ENCODE measurements at places on chromosomes 5 and 9.
A peak's percentile ranks its signal among the peaks of the same experiment; 100 is the strongest.

- DNase-seq = no peak
Observed at GRCh38 chr9:126661521-126662251, 48.0 kb downstream of the LMX1B start.

GRCh38 chr5:94524841-94525697 lies 93.3 kb downstream of the KIAA0825 start:
- no peak for DNase-seq

GRCh38 chr9:108077556-108077955 lies 588.0 kb upstream of the KLF4 start:
- DNase-seq = no peak

GRCh38 chr5:155343468-155343867 lies 329.9 kb downstream of the KIF4B start:
- no peak for DNase-seq

DNA sequence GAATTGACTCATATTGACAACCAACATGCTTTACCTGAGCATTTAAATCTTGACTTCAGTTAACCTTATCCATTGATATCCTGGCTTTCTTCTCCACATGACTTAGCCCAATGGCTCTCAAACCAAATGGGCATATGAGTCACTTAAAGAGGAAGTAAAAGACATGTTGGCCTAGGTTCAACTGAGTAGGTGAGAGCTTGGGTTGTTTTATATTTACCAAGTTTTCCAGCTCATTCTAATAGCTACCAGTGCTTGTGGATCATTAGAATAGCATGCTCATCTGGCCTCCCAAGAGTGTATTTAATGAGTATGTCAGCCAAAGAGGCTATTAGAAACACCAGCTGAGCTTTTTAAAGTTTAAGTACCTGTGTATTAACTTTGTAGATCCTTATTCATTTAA lies 1049.0 kb downstream of the PTPRD start:
- DNase-seq = no peak

- no peak for DNase-seq
Observed at GRCh38 chr9:34254141-34254913, 74.7 kb downstream of the KIF24 start.

DNA sequence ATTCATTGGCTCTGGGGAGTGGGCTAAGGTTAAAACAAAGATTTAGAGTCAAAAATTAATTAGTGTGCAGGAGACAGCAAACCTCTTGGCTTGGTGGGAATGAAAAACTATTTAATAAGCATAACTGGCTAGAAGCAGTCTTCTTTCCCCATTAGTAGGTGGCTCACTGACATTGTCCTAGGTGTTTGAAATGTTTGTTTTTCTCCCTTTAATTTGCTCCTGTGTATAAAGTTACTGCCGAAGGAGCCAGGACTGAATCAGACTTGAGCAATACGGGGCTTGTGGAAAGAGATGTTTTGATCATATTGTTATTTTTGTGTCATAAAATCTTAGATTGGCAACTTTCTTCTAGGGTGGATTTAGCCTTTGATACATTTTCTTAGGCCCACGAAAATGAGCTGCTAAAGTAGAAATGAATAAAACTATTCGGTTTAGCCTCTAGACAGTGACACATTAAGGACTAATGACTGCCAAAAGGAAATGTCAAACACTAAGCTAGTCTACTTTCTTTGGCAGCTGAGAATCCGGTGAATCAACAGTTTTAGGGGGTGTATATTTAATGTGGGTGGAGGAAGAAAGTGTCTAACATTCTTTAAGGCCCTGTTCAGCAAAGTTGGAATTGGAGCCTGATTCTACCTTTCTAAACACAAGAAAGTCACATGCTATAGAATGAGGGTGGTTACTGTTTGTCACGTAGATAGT lies 30.2 kb downstream of the LRRTM2 start:
- no peak for DNase-seq

- DNase-seq = no peak
Observed at GRCh38 chr5:171697221-171698102, 88.2 kb upstream of the SMIM23 start.

- DNase-seq = no peak
Observed at GRCh38 chr9:77927265-77927664, 104.3 kb downstream of the GNAQ start.

- peak; percentile 92 for DNase-seq
Observed at GRCh38 chr5:16936150-16936988, at the start of gene MYO10. MYO10 (minus strand) TSS chr5:16936288; CDS start chr5:16935808, 480 bp downstream.

GRCh38 chr5:60365001-60365400 lies 335.0 kb downstream of the DEPDC1B start:
- DNase-seq = no peak

DNA sequence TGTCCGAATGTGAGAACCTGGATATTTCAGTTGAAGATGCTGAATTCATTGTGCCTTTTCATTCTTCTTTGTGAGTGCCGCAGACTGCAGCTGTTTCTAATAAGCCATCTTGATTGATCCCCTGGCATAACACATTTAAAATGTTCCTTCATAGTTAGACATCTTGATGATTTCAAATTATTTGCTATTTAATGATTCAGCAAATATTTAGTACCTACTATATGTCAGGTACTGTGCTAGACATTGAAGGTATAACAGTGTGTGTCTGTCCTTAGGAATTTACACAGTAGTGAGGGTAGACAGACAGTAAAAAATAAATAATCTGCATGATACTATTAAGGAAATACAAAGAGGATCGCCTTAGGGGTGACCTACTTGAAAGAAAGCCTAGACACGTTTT lies 61.6 kb downstream of the YTHDC2 start:
- no peak for DNase-seq

DNA sequence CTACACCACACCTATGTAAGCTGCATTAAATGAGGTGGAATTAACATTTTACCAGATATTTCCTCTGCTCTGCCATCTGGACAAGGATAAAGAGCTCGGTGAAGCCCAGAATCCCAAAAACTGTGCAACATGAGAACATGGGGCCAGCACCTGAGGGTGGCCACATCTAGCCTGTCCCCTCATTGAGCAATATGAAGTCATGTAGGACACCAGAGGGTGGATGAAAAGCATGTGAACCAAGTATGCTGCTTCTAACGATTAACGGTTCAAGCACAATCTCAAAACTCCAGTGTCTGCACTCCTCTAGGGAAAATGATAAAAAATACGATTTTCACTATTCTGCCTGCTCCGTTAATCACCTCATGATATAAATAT lies 545.8 kb downstream of the EBF1 start:
- DNase-seq = no peak

DNA sequence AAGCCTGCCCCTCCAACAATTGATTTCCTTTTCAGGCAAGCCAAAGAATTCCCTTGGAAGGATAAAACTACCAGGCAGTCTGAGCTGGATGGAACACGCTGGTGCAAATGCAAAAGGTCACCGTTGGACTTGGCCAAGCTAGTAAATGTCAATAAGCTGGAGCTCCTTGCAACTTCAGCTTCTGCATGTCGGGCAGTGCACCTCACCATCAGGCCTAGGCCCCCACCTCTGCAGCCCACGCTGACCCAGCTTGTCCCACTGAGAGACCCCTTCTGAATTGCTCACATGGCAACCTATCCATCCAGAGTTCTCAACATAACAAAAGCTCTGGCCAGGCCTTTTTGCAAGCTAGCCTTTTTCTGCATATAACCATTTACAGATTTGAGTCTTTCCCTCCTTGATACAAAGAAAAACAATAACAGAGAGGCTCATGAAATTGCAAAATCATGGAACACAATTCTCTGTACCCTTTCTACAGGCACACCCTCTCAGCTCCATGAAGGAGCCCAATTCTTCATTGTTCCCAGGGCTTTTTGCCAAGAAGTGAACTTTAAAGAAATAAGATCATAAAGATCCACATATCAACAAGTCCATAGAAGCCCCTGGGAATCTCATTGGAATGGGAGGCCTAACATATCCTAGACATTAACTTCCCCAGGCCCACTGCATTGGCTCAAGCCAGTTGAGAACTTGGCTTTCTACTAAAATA lies 123.9 kb upstream of the SLIT3 start:
- DNase-seq = no peak

DNA sequence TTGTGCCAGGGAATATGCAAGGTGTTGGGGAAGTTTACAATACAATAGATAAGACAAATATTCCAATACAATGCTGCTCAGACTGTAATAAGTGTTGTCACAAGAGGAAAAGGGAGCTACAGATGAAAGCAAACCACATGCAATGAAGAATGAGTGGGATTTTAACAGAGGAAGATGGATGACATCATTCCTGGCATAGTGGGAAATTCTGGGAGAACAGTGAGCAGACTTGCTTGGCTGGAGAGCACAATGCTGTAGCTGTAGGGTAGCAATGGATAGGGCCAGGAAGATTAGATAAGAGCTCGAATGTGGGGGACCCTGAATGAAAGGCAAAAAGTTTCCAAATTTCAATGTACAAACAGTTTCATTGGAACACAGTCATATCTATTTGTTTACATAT lies 9.5 kb upstream of the DPYSL3 start:
- no peak for DNase-seq

DNA sequence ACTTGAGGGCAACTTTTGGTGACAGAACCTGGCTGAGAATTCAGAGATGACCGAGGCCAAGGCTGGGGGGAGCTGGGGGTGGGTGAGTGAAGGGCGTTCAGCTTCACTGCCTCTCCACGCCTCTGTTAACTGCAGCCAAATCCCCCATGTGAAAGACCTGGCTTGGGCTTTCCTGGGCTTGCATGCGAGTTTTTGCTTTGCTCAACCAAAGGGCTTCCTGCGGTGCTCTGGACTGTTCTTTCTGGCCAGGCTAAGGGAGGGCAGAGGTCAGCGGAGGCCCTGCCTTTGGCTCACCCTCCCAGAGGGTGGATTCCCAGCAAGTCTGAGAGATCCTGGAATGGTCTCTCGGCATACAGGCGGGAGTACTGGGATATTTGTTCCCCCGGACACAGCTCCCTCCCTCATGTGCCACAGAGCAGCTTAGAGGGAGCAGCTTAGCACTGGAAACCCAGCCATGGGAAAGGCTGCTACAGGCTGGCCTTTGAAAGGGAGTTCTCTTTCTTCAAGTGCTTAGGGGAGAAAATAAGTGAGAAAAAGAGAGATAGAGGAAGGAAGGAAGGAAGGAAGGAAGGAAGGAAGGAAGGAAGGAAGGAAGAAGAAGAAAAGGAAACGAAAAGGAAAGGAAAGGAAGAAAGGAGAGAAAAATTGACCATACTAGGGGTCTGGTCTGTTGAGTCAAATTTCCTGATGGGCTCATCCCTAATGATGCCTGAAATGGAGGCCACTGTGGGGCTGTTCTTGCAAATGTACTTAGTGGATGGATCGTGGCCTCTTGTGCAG lies 158.8 kb downstream of the FGF18 start:
- no peak for DNase-seq

- no peak for DNase-seq
Observed at GRCh38 chr9:133124907-133125275, 3.9 kb upstream of the RALGDS start.

DNA sequence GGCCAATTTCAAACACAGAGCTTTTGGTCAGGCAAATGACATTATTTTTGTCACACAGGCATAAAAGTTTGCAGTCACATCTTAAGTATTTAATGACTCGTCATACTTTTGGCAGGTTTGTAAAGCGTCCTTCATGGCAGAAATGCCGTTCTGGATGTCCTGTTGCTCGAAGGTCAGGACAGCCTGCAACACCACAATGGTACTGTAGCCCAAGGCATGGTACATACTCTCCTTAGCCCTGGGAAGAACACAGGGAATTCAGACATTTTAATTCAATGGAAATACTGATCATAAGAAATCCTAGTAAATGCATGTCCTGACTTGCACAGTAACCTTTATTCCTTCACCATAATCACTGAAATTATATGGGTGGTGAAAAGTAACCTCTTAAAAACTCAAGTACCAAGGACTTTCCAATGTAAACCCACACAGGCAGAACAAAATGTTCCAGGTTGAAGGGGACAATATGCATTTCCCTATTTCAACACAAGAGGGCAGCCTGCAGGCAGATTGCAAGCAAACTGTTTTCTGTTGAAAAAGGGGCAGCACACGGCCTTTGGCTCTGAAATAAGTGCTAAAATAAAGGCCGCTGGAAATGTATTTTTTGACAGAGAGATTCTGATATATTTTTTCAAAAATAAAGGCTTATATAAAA lies 95.7 kb downstream of the TTC39B start:
- no peak for DNase-seq

- DNase-seq = no peak
Observed at GRCh38 chr9:18896531-18897179, 136.4 kb downstream of the SAXO1 start.

GRCh38 chr9:14434158-14434504 lies 120.2 kb upstream of the NFIB start:
- no peak for DNase-seq

DNA sequence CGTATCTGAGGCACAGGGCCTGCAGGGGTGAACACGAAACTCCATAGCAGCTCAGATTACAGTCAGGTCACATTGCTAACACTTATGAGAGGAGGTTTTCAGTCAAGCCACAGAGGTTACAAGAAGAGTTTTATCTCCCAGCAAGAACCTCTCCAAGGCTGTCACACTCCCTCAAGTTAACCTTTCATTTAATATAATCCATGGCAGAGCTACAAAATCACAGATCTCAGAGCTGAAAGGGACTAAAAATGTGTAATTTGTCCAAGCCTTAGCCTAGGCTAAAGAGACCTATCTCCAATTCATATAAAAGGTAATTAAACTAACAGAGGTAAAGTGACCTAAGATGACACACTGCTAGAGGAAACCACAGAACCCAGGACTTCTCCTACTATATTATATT lies 57.2 kb downstream of the MLANA start:
- DNase-seq = no peak

- no peak for DNase-seq
Observed at GRCh38 chr5:117999939-118000549, 988.3 kb downstream of the DTWD2 start.

GRCh38 chr9:120336021-120336752 lies 243.8 kb downstream of the CDK5RAP2 start:
- DNase-seq = no peak

DNA sequence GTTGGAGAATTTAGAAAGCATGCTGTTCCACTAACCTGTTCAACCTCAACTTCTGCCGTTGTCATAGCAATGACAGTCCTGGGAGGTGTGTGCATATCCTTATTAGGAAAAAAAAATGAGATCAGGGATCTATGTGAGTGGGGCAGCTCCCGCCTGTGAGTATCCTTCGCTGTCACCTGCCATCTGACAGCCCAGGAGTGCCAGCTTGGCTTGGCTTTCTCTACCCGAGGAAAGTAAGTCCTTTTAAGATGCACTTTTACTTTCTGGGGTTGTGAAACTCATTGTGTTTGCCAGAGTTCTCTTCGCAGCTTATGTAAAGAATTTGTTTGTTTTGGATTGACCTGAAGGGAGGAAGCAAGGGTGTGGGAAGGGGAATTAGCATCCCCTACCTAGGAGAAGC lies 21.8 kb downstream of the PCDHAC2 start:
- peak; percentile 74 for DNase-seq

DNA sequence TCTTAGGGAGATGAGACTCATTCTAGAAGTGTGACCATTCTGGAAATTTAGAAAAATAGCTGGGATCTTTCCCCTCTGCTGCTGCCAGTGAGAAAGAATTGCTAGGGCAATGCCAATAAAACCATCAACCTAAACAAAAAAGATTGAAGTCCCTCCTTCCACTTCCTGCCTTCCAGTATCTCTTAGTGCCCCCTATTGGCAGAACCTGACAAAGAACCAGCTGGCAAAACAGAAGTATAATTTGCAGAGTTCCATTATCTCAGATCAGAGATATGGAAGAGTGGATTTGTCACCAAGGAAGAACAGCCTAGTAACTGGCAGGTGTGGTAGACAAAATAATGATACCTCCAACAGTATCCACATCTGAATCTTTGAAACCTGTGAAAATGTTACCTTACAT lies 13.8 kb upstream of the PLCXD3 start:
- DNase-seq = no peak

- no peak for DNase-seq
Observed at GRCh38 chr5:61805101-61805500, 473.0 kb downstream of the ZSWIM6 start.
